ENCODE measurements at places on chromosomes 12 and 14. TPM values are rescaled to one million over a fixed set of nuclear protein-coding genes. Genes with fewer than 3 reads are reported as not detected.

- DNase-seq, result no peak
Observed at GRCh38 chr12:4286228-4286627, 12.7 kb downstream of the CCND2 start.

DNA sequence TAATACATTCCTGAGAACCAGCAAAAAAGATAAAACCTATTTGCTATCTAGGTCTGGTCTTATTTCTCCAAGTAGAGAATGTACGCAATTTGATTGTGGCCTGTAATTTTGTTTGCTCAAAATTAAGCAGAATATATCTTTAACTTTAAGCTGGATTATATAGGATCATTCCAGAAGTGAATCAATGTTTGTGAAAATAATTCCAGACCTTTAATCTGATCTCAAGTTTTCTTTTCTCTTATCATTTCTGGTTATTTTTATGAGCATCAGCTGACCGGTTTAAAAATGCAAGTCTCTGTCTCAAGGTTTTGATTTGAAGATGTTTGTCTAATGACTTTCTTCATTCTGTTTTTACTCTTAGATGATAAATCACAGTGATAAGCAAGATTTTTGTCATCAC lies 997.9 kb upstream of the FLRT2 start:
- no peak for DNase-seq

Gene MMP17
- 0.94 TPM for total RNA-seq

DNA sequence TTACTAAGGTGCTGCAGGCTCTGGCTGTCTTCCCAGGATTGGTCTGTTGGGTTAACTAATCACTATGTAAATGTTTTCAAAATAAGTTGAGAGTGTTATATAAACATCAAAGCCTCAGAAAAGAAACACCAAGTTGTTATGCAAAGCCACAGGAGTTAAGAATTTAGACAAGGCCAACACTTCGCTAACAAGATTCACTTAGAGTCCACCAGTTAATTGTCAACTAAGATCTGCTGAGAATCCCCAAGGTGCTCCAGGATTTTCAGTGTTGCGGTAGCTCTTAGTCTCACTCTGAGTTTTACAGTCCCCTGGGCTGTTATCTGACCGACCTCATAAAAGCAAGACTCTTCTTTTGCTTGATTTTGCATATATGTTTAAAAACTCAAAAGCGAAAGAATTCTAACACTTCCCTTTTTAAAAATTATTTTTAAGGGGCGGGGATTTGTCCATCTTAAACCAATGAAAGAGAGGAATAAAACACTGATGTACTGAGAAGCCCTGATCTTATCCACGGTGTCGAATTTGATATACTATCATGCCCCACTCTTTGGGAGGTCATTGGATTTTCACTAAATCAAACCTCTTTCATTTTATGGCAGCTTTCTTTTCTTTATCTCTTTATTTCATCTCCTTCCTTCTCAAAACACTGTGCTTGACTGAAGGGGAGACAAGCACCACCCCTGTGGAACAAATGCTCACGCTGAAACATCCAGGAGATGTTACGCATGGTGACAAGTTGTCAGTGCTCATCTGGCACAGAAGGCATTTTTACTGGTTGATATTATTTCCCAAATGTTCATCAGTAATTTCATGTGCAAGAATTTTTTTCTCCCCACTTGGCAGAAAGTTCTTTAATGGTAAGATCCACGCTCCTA lies 7.0 kb downstream of the NIN start:
- DNase-seq, result peak; percentile 22

- no peak for DNase-seq
Observed at GRCh38 chr12:27780612-27781408, 774 bp upstream of the MANSC4 start.

- no peak for DNase-seq
Observed at GRCh38 chr12:57388425-57388824, 42.4 kb downstream of the R3HDM2 start.

Gene MUCL1
- not detected for total RNA-seq

GRCh38 chr14:74235017-74235416 lies 4.2 kb upstream of the VSX2 start:
- no peak for DNase-seq

GRCh38 chr14:26528415-26529182 lies 69.2 kb downstream of the NOVA1 start:
- no peak for DNase-seq

Gene PLEKHG7
- not detected for total RNA-seq

DNA sequence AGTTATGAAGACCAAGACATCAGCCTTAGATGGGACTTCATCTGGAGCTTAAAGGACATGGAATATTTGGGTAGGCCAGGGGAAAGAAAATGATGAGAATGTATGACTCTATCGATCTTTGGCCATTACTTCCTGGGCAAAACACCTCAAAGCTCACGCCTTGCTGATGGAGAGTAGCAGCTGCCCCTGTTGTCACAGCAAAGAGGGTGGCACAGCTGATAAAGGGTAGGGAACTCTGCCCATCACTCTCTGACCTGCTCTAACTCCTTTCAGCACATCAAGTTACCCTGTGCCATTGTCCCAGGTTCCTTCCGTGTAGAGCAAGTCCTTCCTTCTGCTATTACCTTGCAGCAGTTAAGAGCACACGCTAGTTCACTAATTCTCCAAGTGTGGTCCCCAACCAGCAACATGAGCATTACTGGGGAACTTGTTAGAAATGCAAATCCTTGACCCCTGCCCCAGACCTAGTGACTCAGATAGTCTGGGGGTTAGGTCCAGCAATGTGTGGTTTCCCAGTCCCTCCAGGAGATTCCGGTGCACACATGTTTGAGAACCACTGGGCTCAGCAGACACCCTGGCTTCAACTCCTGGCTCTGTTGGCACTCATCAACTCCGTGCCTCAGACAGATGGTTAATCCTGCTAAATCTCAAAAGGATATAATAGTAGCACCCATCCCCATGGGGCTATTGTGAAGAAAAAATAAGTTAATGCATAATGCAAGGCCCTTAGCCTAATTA lies 93.7 kb upstream of the EEA1 start:
- no peak for DNase-seq

Gene PCED1B
- 44.3 TPM for total RNA-seq

Gene TESPA1
- total RNA-seq, result 287 TPM

GRCh38 chr12:31727192-31727591 lies 1.6 kb downstream of the AMN1 start:
- DNase-seq, result no peak

Gene ST8SIA1
- 53.6 TPM for total RNA-seq

DNA sequence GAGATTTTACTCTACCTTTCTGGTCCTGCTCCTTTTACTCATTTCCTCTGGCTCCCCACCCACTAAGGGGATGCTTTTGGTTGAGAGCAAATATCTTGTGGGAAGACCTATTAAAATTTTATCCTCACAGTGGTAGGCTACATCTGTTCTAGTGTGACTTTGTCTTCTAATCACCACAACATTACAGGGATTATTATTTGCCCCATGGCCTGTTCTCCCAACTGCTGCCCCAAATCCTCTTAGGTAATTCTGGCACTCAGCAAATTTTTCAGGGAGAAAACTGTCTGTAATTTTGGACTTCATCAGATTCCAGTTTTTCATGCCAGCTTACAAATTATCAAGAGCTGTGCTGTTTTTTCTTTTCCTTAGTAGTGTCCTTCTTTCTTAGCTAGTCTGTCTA lies 172.3 kb downstream of the GPHN start:
- DNase-seq, result no peak

DNA sequence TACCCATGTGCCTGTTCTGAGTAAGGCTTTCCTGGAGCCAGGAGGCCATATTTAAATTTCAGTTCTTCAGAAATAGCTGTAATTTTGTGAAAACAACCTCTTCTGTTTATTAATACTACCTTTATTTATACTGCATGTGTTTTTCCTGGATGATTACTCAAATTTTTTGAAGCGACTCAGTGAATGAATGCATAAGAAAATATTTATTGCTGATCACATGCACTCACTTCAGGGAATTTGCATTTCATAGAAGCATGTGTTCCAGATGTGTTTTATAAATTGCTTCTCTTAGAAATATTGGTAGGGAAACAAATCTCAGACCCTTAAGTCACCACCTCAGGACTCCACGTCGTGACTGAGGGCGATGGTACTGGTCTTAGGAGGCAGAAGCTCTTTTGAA lies 21.8 kb upstream of the DCN start:
- DNase-seq, result no peak

DNA sequence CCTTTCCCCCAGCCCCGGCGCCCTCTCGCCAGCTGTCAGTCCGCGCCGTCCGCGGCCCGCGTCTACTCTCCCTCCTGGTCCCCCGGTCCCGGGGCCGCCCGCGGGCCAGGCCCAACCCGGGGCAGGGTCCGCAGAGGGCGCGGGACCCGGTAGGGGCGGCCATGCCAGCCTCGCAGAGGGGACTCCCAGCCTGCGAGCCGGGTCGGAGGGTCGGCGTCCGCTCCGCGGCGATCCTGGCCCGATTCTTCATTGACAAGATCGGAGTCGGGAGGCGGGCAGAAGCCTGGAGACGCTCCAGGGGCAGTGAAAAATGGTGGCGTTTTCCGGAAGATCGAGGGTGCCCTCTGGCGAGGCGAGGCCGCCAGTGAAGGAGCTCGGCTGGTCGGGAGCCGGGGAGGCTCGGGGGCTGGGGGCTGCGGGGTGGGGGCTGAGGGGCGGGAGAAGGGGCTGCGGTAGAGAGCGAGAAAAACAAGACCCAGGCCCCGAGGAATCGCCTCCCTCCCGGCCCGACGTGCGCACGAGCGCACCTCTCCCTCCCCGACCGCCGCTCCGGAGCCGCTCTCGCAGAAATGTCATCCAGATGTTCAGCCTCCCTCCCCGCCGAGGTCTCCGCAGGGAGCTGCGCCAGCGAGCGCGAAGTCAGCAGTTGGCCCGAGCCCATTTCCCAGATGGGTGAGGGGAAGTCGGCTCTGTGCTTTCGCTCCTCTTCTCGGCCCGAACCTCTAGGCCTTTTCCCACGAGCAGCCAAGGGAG lies 647 bp upstream of the TGFB3 start:
- DNase-seq, result peak; percentile 80

Gene LACRT
- not detected for total RNA-seq

DNA sequence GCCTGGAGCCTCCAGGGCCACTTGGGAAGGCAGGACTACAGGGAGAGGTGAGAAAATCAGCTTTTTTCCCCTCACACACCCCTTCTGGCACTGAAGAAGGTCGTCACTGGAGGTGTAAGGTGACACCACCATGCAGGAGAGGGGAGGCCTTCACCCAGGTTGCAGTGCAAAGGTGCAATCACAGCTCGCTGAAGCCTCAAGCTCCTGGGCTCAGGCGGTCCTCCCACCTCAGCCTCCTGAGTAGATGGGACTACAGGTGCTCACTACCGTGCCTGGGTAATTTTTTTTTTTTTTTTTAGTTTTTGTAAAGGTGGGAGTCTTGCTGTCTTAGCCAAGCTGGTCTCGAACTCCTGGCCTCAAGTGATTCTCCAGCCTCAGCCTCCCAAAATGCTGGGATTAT lies 93.6 kb downstream of the TNFAIP2 start:
- DNase-seq, result no peak

DNA sequence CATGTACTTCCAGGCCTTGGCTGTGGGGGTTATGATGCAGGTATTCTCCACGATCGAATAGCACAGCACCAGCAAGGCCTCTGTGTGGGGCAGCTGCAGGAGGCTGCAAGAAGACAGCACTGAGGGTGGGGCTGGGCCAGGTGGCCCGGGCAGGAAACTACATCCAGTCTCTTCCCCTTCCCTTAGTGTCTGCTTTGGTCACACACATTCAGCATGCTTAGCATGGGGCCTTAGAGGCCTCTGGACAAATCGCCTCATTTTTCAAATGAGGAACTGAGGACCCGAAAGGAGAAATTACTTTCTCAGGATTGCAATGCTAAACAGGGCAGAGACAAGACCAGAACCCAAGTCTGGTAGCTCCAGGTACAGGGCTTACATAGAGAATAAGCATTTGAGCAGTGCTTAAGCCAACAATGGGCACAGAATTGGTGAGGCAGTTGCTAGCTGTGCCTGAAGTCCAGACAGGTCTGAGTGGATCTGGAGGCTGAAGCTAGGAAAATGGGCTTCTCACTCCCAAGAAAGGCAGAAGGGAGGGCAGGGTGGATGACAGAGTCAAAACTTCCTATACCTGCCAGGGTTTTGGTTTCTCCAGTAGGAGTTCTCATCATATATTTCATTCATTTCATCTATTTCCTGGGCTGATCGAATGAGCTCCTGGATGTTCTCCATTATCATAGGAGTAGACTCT lies 3.5 kb downstream of the ACRBP start:
- DNase-seq, result no peak

Gene BEST3
- total RNA-seq, result not detected

DNA sequence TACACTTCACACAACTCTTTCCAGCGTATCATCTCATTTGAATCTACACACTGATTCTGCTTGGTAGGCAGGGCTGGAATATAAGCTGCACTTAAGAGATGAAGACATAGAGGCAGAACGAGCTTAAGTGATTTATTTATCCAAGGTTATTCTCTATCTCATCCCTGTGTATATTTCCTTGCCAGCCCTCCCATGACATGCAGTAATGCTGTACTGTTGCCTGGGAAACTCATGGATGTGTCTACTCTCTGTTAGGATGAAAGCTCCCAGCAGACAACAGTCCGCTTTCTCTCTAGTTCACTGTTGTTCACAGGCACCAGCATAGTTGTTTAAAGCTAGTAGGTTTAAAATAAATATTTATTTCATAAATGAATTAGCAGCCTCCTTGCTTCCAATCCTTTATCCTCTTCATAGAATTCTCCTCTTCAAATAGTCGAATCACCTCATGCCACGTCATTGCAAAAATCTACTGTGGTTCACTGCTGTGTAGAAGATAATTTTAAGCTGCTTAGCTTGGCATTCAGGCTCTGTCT lies 25.4 kb downstream of the FGF6 start:
- no peak for DNase-seq

DNA sequence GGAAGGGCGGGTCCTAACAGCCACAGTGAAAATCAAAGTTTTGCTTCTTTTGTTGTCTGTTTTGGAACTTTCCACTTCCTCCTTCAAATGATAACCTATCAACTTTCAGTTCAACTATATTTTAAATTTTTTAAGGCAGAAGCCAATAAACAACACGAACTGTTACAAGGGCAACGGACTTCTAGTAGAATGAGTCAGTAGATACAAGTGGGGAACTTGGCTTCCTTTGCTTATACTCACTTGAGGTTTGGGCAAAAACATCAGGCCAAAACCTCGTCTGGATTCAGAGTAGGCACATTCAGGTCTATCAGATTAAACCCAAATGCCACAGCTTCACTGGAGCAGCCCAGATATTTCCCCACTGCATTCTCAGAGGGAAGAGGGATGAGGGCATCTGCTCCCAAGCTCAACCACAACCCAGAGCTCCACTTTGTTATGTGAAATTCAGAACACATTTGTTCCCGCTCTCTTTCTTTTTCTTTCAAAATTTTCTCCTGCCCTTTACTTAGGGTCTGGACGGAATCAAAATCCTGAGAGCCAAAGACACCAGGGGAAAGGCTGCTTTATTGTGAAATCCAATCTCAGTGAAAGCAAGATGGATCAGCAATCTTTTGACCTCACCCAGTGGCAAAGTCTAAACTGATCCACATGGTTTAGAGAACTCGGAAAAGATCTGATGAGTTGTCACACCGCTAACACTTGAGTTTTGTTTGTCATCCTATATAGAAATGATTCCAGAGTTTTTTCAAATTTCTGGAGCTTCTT lies 152.5 kb upstream of the BTG1 start:
- peak; percentile 48 for DNase-seq

Gene RNASE1
- 4.9 TPM for total RNA-seq

Gene SDR9C7
- not detected for total RNA-seq

GRCh38 chr12:53308276-53308675 lies 8.8 kb downstream of the MYG1 start:
- DNase-seq, result no peak

- no peak for DNase-seq
Observed at GRCh38 chr12:77299001-77299400, 233.6 kb upstream of the E2F7 start.

Measured in CD4-positive, alpha-beta memory T cell (primary cell).